Spleen (tissue), 13 donors: ENCODE measurements at places on chromosomes 7 and 10. TPM values are rescaled to one million over a fixed set of nuclear protein-coding genes. Genes with fewer than 3 reads are reported as not detected.

The CYP51A1 gene
- polyA plus RNA-seq: 6.1 TPM

The PBLD gene
- polyA plus RNA-seq: 1.2 TPM

The EBF3 gene
- 0.02 TPM for polyA plus RNA-seq

The MACC1 gene
- polyA plus RNA-seq: 1.1 TPM

The SEMA4G gene
- 0.83 TPM for polyA plus RNA-seq

The DPP6 gene
- polyA plus RNA-seq: 0.35 TPM

The KNDC1 gene
- 0.05 TPM for polyA plus RNA-seq

The AP4M1 gene
- 10.1 TPM for polyA plus RNA-seq

- DNase-seq: peak; percentile 62
These were observed 116.3 kb upstream of the BTBD16 start for GRCh38 chr10:122154545-122155366.

GRCh38 chr10:13515467-13515866 lies 13.3 kb downstream of the BEND7 start:
- DNase-seq: no peak

GRCh38 chr10:43226851-43227845 lies 39.7 kb downstream of the RASGEF1A start:
- DNase-seq: peak; percentile 71

- DNase-seq: peak; percentile 88
These were observed 45.3 kb upstream of the CDK1 start for GRCh38 chr10:60732807-60733516.

- no peak for DNase-seq
These were observed 10.3 kb downstream of the FAM3C start for GRCh38 chr7:121385800-121386179.

- no peak for DNase-seq
These were observed 185.1 kb upstream of the AGK start for GRCh38 chr7:141366091-141366621.

DNA sequence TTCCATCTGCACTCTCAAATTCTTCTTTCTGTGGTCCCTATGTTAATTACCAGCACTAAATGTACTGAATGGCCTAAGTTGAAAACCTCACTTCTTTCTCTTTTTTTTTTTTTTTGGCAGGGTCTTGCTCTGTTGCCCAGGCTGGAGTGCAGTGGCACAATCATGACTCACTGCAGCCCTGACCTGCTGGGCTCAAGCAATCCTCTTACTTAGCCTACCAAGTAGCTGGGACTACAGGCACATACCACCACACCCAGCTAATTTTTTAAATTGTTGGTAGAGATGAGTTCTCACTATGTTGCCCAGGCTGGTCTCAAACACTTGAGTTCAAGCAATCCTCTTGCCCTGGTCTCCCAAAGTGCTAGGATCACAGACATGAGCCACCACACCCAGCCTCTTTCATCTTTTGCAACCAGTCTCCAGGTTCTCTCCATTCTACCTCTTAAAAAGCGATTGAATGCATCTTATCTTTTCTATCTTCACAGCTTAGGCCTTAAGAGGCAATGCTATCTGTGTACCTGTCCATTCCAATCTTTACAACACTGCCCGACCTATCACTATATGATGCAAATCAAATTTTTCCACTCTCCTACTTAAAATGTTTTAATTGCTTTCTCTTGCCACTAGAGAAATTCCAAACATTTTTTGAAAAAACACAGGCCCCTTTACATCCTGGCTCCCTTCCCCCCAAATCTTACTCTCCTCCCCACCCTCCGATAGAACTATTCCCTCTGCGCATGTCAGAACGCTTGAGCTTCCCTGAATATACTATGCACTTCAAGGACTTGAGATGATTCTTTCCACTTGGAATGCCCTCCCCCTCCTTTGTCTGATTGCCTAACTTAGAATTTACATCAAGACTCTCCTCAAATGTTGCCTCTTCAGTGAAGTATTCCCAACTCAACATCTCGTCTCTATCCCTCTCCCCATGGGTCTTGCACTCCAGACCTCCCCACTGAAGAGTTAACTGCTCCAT lies 6.0 kb downstream of the ICA1 start:
- DNase-seq: no peak

DNA sequence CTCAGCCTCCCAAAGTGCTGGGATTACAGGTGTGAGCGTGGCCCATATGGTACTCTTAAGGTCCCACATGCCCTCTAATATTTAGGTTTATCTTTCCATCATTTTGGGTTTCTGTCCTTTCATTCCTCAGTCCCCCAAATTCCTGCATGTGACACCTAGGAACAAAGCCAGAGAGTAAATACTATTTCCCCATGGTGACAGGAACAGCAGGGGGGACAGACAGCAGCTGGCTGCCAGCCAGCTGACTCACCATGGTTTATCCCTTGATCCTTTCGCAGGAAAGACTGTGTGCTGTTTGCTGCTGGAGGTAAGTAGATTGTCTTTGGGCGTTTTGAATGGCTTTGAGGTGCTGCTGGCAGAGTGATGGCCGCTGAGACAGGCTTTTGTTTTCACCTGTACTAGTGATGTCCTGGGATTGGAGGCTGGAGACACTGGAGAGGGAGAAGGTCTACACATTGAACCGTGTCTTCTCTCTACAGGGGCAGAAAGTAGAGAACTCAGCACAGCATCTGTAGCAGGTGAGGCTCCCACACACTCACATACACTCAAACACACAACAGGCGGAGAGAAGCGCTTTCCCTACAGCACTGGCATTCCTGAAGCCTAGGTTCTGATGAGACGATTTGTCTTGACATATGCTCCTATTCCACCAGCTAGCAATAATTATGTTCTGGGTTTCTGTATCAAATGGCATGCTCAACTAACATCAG lies 83.7 kb upstream of the EFCAB10 start:
- no peak for DNase-seq

GRCh38 chr7:126979722-126980121 lies 273.0 kb downstream of the GRM8 start:
- no peak for DNase-seq

DNA sequence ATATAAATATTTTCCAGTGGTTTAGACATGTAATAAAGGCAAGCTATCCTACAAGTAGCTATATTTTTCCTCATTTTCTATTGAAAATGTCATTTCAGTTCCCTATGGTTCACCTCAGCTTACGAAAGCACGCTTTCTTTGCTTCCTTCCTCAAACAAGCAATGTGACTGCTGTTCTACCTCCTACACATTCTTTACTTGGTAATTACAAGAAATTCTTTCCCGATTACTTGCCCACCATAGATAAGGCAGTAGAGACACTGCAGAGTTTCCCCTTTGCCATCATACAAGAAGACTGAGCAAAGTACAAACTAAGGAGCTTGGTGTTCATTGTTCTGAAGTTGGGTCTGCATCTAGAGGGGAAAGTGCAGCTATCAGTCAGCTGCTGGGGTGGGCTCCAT lies 249.4 kb downstream of the CRPPA start:
- DNase-seq: no peak

DNA sequence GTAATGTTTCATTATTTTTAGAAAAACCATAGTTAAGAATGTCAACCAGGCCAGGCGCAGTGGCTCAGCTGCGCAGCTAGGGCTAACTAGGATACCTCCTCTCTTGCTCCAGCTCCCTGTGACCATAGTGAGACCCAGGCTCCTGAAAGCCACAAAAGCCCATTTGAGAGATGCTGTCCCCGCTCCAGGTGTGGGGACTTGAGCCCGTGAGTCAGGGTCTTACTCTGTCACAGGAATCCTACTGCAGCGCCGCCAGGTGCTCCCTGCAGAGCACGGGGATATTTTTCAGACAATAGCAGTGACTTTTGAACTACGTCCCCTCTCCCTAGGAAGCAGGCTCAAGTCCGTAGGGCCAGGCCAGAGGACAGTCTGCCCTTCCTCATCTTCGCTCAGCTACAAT lies 75.6 kb upstream of the NRBF2 start:
- DNase-seq: no peak

- DNase-seq: no peak
These were observed 142.8 kb downstream of the PTEN start for GRCh38 chr10:88006261-88006660.
